CD4-positive, alpha-beta T cell treated with Interleukin-4 for 4 hours (primary cell): ENCODE measurements at places on chromosomes 7 and 10.

- DNase-seq = no peak
Measured at GRCh38 chr10:37752334-37752875, 105.0 kb downstream of the ZNF248 start.

- DNase-seq = no peak
Measured at GRCh38 chr10:132609211-132609610, 71.6 kb downstream of the INPP5A start.

- DNase-seq = no peak
Measured at GRCh38 chr10:78448994-78449418, 415.3 kb downstream of the RPS24 start.

GRCh38 chr10:103793429-103793828, 61.9 kb downstream of the SH3PXD2A start:
- no peak for DNase-seq

- DNase-seq = no peak
Measured at GRCh38 chr7:100878685-100879084, 3.8 kb downstream of the SRRT start.

DNA sequence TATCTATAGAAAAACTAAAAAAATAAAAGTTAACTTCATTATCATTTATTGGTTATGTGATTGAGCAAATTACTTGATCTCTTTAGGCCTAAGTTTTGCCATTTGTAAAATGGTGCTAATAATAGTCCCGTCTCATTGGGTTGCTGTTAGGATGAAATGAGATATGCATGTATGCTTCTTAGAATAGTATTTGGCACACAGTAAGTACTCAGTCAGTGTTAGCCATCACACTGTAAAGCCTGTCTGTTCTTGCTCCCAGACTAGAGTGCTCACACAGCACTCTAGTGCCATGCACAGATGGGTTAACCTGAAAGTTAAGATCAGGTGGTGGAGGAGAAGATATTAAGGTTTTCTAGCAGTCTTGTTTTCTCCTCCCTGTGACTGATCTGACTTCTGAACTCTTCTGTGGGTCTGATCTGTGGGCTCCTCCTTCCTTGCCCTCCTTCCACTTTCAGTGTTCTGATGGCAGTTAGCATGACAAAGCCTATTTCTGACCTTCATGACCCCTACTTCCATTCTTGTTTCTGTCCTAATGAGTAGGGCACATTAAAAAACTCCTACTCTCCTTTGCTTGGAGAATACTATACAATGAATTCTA, 167.5 kb downstream of the RNLS start:
- DNase-seq = no peak

DNA sequence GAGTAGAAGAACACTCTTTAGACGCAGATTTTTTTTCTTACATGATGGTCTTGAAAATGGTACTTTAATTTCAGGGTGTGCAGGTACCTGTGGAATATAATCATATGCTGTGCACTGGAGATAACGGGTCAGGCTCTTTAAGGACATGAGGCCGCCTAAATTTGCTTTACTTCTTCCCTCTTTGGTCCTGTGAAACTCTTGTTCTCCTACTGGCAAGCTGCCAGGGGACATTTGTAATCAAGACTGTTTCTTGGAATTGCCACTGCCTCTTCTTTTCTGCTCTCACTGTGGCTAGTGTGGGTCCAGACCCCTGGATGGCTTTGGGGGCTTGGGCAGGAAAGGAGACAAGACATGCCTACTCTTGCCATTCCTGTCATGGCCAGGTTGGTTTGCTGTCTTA, 146.0 kb downstream of the SND1 start:
- no peak for DNase-seq

- no peak for DNase-seq
Measured at GRCh38 chr7:109178342-109178741, 608.7 kb downstream of the DNAJB9 start.

DNA sequence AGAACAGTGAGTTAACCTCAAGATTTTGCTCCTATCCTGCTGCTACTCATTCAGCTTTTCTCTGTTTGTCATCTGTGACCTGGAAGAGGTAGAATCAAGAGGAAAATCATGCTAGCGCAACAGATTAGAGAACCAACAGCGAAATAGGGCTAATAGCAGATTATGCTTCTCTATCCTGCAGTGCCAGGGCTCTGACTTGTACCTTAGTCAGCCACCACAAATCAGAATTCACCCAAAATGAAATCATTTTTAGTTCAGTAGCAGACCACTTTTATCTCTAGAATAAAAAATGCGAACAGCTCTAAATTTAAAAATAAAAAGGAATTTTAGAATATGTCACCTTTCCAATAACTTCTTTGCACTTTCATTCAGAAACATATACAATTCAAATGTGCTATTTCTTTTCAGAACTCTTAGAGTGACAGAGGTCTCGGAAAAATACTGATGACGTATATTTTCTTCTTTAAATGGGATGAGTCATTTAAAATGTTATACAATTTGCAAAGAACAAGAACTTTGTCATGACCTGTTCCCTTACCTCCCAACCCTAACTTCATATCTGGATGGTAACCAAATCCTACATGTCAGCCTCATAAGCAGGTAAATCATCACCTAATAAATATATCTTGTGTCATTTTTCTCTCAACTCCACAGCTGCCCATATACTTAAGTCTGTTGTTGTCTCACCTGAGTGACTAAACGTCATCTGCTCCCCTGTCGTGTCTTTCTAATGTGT, 896.4 kb downstream of the PCDH15 start:
- no peak for DNase-seq

DNA sequence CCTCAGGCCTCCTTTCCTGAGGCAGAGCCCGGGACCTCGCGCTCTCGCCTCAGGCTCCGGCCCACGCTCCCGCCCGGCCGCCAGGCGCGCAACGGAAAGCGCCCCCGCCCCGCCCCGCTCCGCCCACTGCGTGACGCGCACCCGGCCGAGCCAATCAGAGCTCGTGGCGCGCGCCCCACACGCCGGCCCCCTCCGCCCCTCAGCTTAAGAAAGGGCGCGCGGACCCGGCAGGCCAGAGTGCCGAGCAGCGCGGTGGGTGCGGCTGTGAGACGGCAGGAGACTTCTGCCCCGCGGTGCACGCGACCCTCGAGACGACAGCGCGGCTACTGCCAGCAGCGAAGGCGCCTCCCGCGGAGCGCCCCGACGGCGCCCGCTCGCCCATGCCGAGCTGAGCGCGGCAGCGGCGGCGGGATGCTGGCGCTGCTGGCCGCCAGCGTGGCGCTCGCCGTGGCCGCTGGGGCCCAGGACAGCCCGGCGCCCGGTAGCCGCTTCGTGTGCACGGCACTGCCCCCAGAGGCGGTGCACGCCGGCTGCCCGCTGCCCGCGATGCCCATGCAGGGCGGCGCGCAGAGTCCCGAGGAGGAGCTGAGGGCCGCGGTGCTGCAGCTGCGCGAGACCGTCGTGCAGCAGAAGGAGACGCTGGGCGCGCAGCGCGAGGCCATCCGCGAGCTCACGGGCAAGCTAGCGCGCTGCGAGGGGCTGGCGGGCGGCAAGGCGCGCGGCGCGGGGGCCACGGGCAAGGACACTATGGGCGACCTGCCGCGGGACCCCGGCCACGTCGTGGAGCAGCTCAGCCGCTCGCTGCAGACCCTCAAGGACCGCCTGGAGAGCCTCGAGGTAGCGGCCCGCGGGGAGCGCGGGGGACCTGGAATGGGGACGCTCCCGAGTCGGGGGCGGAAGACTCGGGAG, at the start of gene NPTX2:
Gene NPTX2, plus strand, starts transcription at position 235 of the 909 bp plus-strand sequence. Its CDS starts 177 bp downstream, at position 412.
- DNase-seq = no peak

DNA sequence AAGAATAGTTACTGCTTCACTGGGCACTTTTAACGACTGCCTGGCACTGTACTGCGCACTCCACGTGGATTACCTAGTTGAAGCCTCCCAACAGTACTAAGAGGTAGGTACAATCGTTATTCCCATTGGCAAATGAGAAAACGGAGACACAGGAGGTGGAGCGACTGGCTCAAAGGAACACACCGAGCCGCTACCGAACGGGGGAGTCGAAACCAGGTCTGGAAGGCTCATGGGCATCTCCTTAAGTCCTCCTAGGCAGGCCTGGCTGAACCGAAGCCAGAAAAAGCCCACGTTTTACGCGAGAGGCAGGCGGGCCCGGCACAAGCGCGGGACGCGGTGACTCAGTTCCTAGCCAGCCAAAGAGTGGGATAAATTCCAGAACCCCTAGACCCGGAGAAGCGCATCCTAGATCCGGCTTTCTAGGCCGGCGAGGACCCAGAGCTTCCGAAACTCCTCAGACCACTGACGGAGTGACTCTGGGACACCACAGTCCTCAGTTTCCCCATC, 472 bp downstream of the PDAP1 start:
- DNase-seq = no peak

DNA sequence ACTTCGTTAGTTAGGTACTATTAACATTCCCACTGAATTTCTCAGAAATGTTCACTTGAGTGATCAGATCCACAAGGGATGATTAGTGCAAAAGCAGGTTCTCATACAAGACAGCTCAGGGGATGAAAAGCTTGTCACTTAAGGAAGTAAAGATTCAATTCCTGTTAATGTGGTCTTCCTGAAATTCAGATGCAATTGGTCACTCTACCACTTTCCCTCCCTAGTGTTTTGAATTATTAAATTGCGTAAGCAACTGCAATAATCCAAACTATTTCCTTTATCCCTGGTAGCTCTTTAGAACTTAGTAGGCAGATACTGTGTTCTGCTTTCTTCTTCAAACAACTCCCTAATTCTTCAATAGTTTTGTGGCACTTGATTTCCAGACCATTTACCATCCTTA, 121.4 kb downstream of the MAGI2 start:
- no peak for DNase-seq

- no peak for DNase-seq
Measured at GRCh38 chr7:38905056-38905759, 3.8 kb downstream of the VPS41 start.

GRCh38 chr7:22819476-22819875, 3.2 kb downstream of the TOMM7 start:
- no peak for DNase-seq

DNA sequence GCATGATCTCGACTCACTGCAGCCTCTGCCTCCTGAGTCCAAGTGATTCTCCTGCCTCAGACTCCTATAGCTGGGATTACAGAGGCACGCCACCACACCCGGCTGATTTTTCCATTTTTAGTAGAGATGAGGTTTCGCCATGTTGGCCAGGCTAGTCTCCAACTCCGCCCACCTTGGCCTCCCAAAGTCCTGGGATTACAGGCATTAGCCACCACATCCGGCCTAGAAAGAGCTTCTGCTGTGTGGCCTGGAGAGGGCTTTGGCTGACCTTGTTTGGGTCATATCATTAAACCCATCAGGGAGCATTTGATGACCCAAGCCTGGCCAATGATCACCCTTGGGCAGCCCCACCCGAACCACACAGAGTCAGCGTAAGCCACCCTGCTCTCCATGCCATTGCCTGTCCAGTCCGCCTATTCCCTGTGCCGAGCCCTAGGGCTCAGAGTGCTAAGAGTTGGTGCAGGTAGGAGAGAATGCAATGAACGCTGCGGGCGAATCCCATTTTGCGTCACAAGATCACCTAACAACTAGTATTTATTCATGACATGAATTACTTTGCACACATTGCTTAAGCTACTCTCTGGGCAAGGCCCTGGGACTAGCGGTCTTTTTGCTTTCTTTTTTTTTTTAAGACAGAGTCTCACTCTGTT, 22.3 kb upstream of the GDI2 start:
- no peak for DNase-seq

DNA sequence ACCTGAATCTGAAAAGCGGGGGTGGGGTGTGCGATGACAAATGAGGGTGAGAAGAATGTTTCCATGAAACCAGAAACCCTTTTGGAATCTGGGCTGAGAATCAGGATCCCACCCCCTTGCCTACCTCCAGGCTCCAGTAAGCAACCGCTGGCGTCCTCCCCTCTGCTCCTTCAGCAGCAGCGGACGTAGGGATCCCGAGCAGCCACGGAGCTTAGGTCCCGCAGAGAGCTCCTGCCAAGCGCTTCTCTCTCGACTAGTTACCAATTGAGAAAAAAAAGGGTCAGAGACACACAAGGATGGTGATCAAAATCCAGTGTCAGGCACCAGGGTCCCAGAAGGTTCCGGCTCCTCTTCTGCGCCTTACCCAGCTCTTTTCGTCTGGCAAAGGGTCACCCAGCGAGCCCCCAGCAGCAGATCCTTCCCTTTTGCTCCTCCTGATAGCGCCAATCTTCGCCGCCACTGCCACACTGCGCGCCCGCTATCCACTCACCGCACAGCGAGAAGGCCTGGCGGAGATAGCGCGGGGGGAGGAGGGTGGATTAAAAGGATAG, 733.5 kb downstream of the ZWINT start:
- DNase-seq = no peak
